ENCODE measurements at places on chromosomes 12 and 14.

- DNase-seq, result no peak
Measured at GRCh38 chr14:99413911-99414310, 66.7 kb downstream of the SETD3 start.

DNA sequence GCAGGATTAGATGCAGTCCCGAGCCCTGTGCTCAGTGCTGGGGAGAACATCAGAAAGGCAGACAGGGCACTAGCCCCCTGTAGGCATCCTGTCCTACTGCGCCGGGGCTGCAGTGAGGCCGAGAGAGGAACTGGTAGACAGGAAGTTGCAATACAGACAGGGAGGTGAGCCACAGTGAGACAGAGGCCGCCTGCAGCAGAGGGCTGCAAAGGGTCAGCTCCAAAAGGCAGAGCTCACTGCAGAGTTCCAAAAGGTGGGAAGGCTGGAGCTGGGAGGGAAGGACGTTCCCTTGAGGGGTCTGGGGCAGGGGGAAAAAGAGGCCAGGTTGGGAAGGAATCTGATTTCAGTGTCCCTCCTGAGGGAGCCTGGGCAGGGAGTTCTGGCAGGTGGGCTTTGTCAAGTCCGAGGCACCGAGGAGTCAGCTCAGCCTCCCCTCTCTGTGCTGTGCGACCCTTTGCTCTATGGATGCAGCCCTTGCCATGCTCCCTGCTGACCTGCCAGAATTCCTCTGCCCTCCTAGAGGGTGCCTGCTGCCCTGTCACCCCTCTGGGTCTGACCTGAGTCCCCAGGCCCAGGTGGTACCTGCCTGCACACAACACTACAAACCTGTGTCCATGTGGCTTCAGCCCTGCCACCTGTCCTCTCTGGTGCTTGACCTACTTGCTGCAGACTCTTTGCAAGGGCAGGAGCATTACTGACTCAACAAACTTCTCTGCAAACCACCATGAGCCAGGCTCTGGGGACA is 63.5 kb downstream of the PRMT8 start:
- no peak for DNase-seq

DNA sequence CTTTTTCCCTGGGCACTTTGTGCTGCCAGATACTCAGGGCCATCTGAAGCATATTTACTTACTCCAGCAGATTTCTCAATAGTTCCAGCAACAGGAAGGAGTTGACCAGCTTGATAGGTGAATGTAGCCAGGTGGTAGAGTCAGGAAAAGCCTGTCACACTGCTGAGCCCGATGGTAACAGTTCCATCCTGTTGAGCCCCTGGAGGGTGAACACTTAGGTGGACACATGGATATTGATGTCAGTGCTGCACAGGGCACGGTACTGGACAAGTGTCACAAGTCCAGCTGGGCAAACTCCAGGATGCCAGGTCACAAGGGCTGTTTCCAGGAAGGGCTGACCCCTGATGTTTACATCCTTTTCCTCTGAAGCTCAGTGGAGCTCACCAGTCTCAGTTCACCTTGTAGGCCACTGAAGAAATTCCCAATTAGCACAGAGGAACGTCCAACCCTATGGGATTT is 2.3 kb upstream of the SMOC1 start:
- DNase-seq, result no peak

DNA sequence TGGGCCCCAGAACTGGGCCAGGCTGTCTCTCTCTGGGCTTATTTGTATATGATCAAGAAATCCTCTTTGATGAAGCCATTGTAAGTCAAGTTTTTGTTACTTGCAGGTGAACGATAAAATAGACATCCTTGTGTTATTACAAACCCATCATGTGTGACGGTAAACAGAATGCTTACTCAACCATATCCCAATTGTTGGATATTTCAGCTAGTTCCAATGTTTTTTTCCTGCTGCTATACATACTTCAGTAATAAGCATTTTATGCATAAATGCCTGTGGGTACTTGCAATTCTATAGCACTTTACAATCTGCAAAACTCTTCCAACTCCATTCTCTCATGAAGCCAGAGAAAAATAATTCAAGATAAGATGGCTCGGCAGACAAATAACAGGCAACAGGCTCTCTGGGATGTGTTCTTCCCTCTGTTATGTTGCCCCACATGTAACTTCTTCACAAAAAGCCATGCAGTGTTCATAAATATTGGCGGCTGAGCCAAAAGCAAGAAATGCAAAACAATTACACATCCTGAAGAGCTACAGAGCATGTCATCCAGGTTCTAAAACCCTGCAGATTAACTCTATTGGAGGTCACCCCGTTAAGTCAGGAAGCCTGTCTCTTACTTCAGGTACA is 69.5 kb downstream of the CLMN start:
- DNase-seq, result no peak

- no peak for DNase-seq
Measured at GRCh38 chr14:37596790-37597472, 1.5 kb downstream of the TTC6 start.

DNA sequence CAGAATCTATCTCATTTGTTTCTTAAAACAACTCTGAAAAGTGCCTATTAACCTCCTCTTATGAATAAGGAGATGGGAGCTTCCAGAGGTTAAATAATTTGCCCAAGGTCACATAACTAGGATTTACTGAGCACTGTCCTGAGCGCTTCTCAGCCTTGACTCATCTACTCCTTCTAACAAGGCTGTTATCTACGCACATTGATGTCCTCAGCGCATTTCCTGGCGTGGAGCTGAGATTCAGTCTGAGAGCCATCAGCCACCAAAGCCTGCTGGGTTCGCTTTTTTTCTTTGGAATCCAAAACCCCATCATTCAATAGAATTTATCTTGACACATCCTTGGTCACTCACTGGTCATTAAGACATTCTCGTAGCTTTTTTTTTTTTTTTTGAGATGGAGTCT is 29.3 kb downstream of the AK7 start:
- no peak for DNase-seq

- no peak for DNase-seq
Measured at GRCh38 chr12:6697584-6698351, 2.8 kb downstream of the PIANP start.

GRCh38 chr12:108939594-108939993 is 59.7 kb downstream of the DAO start:
- DNase-seq, result no peak

DNA sequence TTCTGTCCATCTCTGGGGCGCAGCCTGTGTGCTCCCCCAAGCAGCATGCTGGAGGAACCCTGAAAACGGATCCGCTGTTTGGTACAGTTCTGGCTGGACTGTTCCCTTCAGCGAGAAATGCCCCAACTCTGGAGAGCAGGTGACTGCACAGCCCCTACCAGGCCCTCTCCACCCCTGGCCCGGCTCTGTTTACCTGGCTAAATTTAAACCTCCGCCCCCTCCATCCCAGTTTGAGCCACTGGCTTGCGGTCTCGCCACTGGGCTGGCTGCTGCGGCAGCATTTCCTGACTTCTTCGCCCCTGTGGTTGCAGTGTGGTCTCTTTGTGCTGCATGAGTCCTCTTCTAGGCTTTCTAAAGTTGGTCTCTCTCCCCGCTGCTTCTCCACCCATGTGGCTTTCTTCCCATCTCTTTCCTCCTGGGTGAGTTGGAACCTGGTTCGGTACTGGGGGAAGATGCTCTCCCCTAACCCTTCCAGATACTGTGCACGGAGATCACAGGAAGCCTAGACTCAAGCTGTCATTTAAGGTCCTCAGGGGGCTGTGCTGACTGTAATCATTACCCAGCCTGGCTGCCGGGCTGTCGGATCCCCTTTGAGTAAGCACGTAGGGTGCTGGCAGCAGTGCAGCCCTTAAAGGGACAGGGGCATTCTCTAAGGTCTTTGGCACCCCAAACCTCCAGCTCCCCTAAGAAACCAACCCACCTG is 60.6 kb downstream of the FBXL14 start:
- no peak for DNase-seq

DNA sequence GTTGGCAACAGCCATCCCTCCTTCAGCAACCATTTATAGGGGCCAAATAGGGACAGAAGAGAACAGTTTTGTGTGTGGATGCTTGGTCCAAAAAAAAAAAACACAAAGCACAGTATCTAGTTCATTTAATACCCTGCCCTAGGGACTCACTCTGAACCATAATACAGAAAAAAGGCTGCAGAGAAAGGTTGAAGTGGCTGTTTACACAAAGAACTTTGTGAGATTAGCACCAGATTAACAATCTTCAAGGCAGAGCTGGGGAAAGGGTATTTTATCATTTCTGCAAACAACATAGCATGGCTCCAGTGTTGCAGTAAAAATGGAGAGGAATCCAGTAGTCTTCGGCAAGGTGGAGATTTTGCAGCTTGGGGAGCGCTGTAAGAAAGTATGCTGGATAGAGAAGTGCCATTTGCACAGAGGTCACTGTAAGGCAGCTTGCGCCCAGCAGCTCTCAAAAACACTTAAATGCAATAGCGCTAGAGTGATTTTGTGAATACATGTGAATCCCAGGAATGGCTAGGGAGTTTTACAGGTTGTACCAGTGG is 124.2 kb upstream of the PLEKHA5 start:
- DNase-seq, result no peak

- DNase-seq, result no peak
Measured at GRCh38 chr12:14156606-14157005, 175.2 kb upstream of the GRIN2B start.

- no peak for DNase-seq
Measured at GRCh38 chr12:130104571-130105106, 57.6 kb upstream of the FZD10 start.

- DNase-seq, result no peak
Measured at GRCh38 chr12:54612225-54612750, 22.4 kb downstream of the LACRT start.

- no peak for DNase-seq
Measured at GRCh38 chr12:2376908-2377657, 324.3 kb downstream of the CACNA1C start.

- no peak for DNase-seq
Measured at GRCh38 chr14:62158779-62159178, 396.6 kb downstream of the SNAPC1 start.

DNA sequence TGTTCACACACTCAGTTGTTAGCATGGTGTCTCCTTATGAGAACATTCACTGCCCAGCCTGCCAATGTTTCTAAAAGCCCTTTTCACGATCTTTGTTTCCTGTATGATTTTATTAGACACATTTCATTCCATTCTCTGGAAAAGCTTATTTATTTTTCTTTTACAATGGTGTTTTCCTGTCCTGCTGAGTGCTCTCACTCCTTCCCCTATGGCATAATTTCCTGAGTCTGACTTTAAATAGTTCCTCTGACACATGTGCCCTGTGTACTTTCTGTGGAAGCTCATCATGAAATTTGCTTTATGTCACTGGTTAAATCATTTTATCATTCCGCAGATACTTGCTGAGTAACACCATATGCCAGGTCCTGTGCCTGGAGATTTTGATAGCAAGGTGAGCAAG is 612.0 kb downstream of the FLRT2 start:
- no peak for DNase-seq

DNA sequence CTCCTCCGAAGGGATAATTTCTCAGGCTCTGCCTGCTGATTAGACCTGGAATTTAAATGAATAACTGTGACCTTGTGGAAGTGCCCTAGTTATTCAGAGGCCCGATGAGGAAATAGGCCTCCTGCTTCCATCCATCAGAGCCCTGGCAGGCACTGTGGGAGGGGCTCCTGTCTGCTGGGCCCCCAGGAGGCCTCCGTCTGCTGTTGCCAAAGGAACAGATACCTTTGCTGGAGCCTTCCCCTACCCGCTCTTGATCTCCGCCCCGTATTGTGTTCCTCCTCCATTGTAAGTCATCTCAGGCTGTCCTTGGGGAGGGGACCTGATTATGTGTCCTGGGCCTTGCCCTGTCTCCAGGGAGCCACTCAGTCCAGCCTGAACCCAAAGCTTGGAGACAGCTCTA is 112.3 kb downstream of the NRXN3 start:
- DNase-seq, result no peak

GRCh38 chr14:74593241-74593953 is 18.6 kb downstream of the LTBP2 start:
- DNase-seq, result no peak

- no peak for DNase-seq
Measured at GRCh38 chr12:47752121-47752520, 6.6 kb downstream of the RAPGEF3 start.

- DNase-seq, result no peak
Measured at GRCh38 chr12:91887957-91888356, 257.7 kb downstream of the BTG1 start.

- DNase-seq, result no peak
Measured at GRCh38 chr14:24137529-24138395, 1.8 kb downstream of the PSME1 start.

DNA sequence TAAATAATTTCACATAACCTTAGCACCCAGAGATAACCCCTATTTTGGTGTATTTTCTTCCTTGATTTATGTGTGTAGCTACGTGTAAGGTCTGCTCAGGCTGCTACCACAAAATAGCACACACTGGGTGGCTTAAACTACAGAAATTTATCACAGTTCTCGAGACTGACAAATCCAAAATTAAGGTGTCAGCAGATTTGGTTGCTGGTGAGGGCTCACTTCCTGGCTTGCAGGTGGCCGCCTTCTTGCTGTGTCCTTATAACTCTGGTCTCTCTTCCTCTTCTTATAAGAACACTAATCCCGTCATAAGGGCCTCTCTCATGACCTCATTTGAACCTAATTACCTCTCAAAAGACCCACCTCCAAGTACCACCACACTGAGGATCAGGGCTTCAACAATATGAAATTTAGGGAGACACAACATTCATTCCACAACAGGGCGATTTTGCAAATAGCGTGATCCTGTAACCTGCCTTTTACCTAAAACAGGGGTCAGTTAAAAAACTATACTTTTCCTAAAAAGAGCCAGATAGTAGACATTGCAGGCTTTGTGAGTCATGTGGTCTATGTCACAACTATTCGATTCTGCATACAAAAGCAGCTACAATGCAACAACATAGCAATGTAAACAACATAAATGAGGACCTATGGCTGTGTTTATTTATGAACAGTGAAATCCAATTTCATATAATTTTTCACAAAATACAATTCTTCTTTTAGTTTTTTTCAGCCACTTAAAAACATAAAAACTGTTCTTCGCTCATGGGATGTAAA is 371.7 kb downstream of the DPF3 start:
- no peak for DNase-seq

GRCh38 chr12:19778797-19779196 is 339.5 kb downstream of the AEBP2 start:
- no peak for DNase-seq

DNA sequence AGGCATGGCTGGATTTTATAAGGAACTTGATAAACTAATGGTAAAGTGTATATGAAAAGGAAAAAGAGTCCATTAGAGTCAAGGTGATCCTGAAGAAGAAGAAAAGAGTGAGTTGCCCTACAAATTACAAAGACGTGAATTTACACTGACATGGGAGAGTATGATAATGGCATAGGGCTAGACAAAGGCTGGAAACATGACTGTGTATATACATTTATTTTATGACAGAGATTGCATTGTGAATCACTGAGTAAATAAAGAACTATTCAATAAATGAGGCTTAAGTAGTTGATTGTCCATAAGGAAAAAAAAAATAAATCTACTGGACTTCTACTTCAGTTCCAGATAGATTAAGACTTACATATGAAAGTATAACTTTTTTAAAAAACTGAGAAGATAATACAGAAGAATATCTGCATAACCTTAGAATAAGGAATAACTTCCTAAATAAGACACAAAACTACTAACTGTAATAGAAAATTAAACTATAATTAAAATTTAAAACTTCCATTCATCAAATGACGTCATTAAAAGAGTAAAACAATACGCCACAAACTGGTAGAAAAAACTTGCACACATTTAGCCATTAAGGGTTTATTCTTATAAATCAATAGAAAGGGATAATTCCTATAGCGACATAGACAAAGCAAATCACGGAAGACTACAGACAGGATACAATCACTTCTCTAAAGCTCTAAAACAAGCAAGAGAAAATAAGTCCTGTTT is 278.5 kb downstream of the NOVA1 start:
- no peak for DNase-seq

GRCh38 chr14:42855085-42855484 is 1248.4 kb downstream of the LRFN5 start:
- DNase-seq, result no peak
